PC-3 (cell line): ENCODE measurements at places on chromosomes 4 and X. TPM values are rescaled to one million over a fixed set of nuclear protein-coding genes. Genes with fewer than 3 reads are reported as not detected.

DIPK2B gene
- 0.18 and 0.40 TPM in 2 replicates for total RNA-seq

RHOXF2 gene
- not detected in 2 replicates for total RNA-seq

FGD1 gene
- 9.9 and 18.5 TPM in 2 replicates for total RNA-seq

DNA sequence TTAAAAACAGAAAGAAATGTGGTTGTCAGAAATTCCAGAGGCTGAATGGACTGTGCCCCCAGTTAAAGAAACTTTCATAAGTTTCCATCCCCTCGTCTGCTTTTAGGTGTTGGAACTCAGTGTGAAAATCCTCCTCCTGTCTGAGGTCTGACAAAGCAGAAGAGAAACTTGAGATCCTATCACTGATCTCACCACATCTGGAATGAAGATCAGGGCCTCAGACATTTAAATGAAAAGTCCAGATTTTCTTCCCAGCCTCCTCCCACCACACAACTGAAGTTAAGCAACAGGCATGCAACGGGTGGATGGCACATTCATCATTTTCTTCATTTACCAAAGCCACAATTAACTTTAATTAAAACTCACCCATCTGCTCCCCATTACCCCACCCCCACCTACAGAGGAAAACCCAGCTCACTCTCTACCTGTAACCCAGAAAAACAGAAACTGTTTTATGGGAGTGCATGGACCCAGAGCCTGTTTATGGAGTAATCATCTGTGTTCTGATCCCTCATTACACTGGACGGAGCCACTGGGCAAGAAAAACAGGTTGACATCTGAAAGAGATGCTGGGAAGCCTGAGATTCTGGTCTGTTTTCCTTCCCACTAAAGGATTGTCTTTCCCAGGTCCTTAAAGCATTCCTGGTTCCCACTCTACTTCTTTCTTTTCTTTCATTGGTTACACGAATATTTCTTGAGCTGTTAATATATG lies 58.1 kb upstream of the HOPX start:
- peak; percentile 15 for DNase-seq

GRCh38 chr4:83490876-83491450 lies 6.1 kb upstream of the ABRAXAS1 start:
- peak; percentile 50 for DNase-seq

DNA sequence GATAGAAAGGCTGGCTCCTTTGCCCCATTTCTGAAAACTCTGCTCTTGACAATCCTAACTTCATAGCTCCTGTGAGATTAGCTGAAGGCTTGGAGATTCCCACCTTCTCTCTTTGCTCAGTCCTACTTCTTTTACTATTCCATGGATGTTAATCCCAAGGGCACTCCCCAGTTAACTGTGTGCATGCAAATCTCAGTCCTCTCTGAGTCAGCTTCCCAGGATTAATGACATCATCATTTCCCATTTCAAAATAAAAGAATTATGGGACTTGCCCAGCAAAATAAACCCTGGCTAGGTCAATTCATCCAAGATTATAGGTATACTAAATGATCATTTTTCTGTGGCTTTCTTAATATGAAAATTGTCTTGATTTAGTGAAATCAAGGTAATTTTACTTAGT lies 328.6 kb upstream of the NR3C2 start:
- no peak for DNase-seq

DNA sequence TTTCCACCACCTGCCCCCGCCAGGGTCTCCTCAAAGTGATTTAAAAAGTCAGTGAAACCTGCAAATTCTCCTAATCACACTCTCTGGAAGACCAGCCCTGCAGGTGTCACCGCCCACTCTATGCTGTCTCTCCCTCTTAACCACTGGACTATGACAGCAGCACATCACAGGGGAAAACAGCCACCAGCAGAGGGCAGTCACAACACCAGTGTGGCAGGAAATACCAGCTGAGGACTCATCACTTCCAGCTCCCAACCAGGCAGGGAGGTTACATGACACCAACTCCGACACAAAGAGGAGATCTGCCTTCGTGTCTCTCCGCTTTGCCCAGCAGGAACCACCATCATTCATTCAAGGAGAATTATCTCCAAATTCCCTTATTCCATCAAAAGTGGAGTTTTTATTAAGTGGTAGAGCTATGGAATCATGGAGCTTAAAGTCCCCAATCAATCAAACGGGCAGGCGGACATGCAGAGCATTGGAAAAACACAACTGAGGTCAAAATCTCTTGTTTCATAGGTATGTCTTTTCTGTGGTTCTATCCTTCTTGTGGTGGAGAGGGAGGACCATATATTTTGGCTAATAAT lies 91.3 kb downstream of the NSUN7 start:
- peak; percentile 85 for DNase-seq

DNA sequence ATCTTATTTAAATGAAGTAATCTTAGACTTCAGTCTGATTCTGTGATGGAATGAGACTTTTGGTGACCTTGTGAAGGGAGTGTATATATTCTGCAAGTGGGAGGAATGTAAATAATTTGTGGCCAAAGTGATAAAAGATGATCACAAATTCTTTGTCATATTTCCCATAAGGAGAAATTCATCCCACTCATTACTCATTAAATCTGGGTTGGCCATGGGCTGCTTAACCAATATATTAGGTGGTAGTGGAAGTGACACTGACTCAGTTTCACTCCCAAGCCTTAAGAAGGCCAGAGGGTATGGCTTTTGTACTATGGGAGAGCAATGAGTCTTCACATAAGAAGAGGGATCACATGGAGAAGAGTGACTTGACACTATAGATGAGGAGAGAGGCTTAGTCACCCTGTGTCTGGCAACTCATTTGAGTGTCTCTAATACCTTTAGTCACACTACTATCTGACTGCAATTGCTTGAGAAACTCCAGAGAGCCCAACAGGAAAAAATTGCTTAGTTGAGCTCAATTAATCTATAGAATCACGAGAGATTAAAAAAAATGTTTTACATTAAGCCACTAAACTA lies 408.2 kb upstream of the PITX2 start:
- DNase-seq = no peak
